ENCODE measurements at places on chromosomes 3 and 15.
A peak's percentile ranks its signal among the peaks of the same experiment; 100 is the strongest.

DNA sequence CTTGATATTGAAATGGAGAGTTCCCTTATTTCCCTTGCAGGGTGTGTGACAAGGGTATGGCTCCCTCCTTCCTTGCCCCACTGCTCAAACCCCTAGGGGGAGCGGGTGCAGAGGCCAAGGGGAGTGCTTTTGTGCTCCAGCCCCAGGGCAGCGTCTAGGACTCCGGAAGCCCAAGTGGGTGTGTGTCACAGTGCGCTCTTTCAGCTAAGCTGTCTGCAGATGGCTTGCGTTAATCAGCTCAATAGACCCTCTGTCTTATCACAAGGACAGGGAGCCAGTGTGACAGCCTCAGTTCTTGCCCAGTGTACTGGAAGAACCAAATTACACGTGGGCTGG is 523.6 kb upstream of the LMCD1 start:
- DNase-seq: no peak

DNA sequence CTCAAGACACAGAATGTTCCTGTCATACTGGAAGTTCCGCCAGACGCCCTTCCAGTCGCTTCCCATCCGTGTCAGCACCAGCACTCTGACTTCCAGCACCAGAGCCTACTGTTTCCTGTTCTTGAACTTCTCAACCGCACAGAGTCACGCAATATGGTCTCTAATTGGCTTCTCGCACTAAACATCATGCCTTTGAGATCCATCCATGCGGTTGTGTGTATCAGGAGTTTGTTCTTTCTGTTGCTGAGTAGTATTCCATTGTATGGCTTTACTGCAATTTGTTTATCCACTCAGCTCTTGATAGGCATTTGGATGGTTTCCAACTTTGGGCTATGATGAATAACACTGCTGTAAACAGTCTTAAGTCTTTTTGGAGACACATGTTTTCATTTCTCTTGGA is 112.1 kb downstream of the LRRK1 start:
- DNase-seq: no peak

- DNase-seq: no peak
These were observed 19.6 kb downstream of the SUMF1 start for GRCh38 chr3:4447295-4447999.

GRCh38 chr3:185215873-185216606 is 37.8 kb downstream of the EHHADH start:
- no peak for DNase-seq

DNA sequence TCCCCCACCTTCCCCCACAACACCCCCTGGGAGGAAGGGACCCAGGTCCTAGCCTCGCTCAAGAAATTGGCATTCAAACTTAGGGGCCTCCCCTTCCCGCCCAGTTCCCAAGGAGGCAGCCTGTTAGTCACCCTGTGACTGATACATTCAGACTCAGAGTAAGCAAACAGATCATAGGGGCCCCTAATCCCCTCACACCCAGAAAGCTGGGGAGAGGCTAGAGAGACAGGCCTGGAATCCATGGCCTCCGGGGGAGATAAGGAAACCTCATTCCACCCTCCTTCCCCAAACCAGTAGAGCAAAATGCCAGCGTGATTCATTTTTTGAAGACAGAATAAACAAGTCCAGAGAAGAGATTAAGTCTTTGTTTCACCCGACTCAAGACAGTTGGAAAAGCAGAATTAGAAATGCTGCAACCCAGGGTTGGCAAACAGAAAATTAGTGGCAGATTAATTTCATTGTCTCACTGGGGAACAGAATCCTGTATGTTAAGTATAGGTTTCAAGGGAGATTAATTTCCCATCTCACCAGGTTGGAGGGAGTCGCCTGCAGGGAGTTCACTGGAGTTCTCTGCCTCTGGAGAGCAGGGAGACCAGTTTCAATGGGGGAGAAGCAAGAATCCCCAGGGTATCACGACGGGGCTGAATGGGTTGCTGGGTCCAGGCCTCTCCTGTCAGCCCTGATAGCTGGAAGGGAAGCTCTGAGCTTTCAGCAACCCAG is 268.3 kb downstream of the UACA start:
- DNase-seq: peak; percentile 53
